ENCODE measurements at places on chromosomes 12 and 14.

DNA sequence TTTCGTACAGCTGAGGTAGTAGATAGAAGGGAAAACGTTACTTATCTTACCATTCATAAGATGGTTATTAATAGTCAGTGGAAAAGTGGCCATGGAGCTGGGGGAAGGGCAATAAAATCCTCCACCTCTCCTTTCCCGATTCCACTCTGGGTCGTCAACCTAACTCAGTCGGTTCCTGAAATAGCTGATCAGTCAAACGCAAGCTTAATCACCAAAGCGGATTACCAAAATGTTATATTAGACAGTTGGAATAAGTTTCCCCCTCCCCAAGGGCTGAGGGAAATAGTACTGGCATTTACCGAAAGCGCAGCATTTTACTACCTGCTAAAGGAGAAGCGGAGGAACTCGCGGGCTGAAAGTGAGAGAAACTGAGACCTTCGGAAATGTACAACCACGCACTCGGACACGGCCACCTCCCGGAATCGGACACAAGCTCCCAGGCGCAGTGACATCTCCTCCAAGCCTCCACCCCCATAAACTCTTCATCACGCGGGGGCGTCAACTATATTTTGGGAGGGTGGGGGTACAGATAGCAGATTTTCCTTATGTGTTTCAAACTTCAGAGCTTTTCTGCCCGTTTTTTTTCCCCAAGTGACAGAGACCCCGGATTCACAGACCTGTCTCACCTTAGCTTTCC is 1.2 kb downstream of the PPM1H start:
- no peak for DNase-seq

- DNase-seq: no peak
Observed at GRCh38 chr12:46082490-46083200, 92.3 kb upstream of the SCAF11 start.

DNA sequence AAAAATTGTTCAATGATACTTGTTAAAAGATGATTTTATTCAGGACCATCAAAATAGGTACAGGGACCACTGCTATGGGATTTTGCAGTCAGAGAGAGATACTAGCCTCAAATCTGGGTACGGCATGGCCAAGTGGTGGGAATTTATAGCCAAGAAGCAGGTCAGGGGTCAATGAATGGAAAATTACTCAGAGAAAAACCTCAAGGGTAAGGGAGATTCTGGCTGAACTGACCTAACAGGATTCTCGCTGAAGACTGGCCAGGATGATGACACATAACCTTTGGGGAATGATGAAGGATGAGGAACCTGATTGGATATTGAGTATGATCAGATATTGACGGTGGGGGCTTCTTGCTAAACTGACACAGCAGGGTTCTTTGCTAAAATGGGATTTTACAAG is 32.7 kb downstream of the DEPDC4 start:
- DNase-seq: no peak

GRCh38 chr12:51631591-51631990 is 40.6 kb downstream of the SCN8A start:
- DNase-seq: no peak

All from NCI-H187 (cell line).